Cerebellar nuclear complex (tissue), 1 donor: ENCODE measurements at places on chromosomes 6 and 20.

DNA sequence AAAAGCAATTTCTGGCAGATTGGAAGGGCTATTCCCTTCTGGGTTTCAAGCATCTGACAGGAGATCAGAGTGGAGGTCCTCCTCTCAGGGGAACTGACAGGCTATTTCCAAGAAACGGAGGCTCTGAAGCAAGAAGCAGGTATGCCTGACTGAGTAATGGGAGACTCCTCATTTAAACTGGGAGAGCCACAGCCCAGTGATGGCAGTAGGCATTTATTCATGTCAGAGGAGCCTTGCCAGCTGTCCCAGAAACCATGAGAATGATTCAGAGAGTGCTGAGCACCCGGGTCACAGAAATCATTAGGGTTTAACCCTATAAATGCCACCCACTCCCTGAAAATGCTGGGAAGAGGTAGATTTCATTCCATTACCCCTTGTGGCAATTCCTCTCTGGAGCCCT lies 247.5 kb upstream of the RNF217 start:
- DNase-seq: no peak

DNA sequence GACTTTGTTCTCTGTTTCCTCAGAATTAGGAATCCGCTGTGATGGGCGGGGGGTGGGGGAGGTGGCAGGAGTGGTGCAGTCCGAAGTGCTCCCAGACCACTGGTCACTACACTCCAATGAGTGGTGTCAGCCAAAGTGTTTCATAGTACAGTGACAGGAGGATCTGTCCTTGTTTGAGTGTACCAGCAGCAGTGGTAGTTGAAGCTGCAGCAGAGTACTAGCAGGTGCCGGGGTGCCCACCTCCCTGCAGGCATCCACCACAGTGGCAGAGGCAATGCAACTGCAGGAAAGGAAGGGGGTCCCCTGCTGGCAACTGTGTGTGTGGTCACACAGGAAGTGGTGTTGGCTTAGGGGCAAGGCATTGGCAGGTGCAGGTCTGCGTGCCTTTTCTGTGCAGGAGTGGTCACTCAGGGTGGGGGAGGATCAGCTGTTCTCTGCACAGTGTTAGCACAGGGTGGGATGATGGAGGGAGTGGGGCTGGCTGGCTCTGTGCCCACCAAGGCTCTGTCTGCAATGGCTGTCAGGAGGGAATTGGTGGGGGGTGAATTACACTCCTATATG lies 9.7 kb downstream of the HLA-DOB start:
- no peak for DNase-seq

DNA sequence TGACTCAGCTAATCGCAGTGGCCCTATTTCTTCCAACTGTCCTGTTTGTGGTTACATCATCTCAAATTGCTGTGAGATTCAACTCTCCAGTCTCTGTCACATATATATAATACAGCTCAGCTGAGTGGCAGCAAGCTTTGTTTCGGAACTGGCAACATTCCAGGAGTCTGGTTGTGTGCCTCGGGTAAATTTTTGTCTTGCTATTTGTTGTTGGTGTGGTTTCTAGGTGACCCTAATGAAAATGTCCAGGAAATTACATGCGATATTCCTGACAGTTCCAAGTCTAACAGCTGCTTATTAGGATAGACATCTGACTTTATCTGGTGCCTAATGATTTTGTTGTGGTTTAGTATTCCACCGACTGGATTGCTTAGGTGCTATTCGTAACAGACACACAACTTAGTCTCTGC lies 581.8 kb downstream of the CD109 start:
- no peak for DNase-seq

GRCh38 chr6:106535012-106535411 lies 94.3 kb downstream of the RTN4IP1 start:
- DNase-seq: no peak

DNA sequence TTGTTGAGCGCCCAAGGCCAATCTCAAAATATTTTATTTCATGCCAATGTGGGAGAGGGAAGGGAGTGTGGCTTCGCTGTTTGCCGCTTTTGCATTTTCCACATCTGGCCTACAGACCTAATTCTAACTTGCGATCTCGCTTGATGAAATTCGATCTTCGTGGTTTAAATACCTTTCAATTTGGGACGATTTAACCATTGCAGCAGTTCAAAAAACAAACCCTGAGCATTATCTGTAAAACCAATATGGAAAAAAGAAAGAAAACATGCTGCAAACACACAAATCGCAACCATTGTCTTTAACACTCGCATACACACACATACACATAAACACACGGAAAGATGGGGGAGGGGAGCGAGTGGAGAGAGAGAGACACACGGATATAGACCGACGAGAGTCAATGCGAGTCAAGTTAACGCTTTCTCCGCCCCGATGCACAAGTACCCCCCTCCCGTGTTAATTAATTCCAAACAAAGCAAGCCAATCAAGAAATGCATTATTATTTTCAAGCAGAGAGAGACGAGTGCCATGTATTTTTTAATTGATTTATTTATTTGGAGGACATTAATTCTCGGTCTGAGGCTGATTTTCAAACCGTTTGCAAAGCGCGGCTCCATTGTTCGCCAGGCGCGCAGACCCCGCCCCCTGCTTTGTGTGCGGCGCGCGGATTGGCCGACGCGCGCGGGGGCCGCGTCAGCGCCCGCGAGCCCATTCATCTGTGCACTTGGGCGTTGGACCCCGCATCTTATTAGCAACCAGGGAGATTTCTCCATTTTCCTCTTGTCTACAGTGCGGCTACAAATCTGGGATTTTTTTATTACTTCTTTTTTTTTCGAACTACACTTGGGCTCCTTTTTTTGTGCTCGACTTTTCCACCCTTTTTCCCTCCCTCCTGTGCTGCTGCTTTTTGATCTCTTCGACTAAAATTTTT lies at the start of gene MARCKS:
Gene MARCKS, plus strand, starts transcription at position 721 of the 931 bp plus-strand sequence. CDS start 401 bp downstream, outside the sequence.
- peak; percentile 67 for DNase-seq

- no peak for DNase-seq
Observed at GRCh38 chr6:91079969-91080368, 493.1 kb upstream of the MAP3K7 start.
